ENCODE measurements at places on chromosomes 7 and 10. TPM values are rescaled to one million over a fixed set of nuclear protein-coding genes. Genes with fewer than 3 reads are reported as not detected.

GIMAP8 gene
- 36.3 TPM for total RNA-seq

GRCh38 chr10:126598009-126598408 lies 72.5 kb downstream of the C10orf90 start:
- H3K4me3 ChIP-seq: no peak overlapping the region
- no peaks in the 10 kb centered on the region for H3K27me3 ChIP-seq
- no peak for DNase-seq
- H3K36me3 ChIP-seq: no peaks in the 10 kb centered on the region
- H3K27ac ChIP-seq: no peak overlapping the region

ARPC1B gene
- total RNA-seq: 361 TPM

GRCh38 chr7:29077176-29077575 lies 69.2 kb downstream of the CPVL start:
- peaks cover 22% of the 10 kb centered on the region for H3K27me3 ChIP-seq
- no peaks in the 10 kb centered on the region for H3K36me3 ChIP-seq
- no peak overlapping the region for H3K4me3 ChIP-seq
- H3K4me1 ChIP-seq: no peaks in the 10 kb centered on the region

VPS50 gene
- total RNA-seq: 23.5 TPM

- no peak overlapping the region for H3K27ac ChIP-seq
- no peaks in the 10 kb centered on the region for H3K4me1 ChIP-seq
- no peaks in the 10 kb centered on the region for H3K36me3 ChIP-seq
- no peak for DNase-seq
- H3K4me3 ChIP-seq: no peak overlapping the region
Observed at GRCh38 chr7:3710531-3710930, 409.5 kb downstream of the SDK1 start.

- no peaks in the 10 kb centered on the region for H3K36me3 ChIP-seq
- no peak overlapping the region for H3K4me3 ChIP-seq
- H3K27ac ChIP-seq: no peak overlapping the region
- DNase-seq: no peak
- no peaks in the 10 kb centered on the region for H3K27me3 ChIP-seq
Observed at GRCh38 chr7:15854841-15855524, 168.5 kb upstream of the MEOX2 start.

SHTN1 gene
- total RNA-seq: 0.45 TPM

- no peaks in the 10 kb centered on the region for H3K27me3 ChIP-seq
- H3K4me3 ChIP-seq: no peak overlapping the region
- H3K27ac ChIP-seq: no peak overlapping the region
- no peaks in the 10 kb centered on the region for H3K36me3 ChIP-seq
Observed at GRCh38 chr10:28913436-28914237, 236.3 kb downstream of the BAMBI start.

- DNase-seq: no peak
- no peaks in the 10 kb centered on the region for H3K27me3 ChIP-seq
- no peaks in the 10 kb centered on the region for H3K4me1 ChIP-seq
- no peak overlapping the region for H3K27ac ChIP-seq
- H3K36me3 ChIP-seq: no peaks in the 10 kb centered on the region
Observed at GRCh38 chr10:120782336-120782735, 68.8 kb upstream of the WDR11 start.

OPN1SW gene
- not detected for total RNA-seq

TRPV6 gene
- total RNA-seq: 0.07 TPM

- H3K4me3 ChIP-seq: no peak overlapping the region
- no peaks in the 10 kb centered on the region for H3K27me3 ChIP-seq
- peaks cover 24% of the 10 kb centered on the region for H3K36me3 ChIP-seq
Observed at GRCh38 chr10:70212879-70213278, 20.4 kb downstream of the PPA1 start.

GRCh38 chr10:104273286-104273685 lies 4.3 kb downstream of the GSTO2 start:
- H3K27me3 ChIP-seq: peaks cover 9% of the 10 kb centered on the region
- peaks cover 6% of the 10 kb centered on the region for H3K4me1 ChIP-seq
- H3K27ac ChIP-seq: no peak overlapping the region
- H3K4me3 ChIP-seq: no peak overlapping the region

PYROXD2 gene
- total RNA-seq: 10.0 TPM
